Bronchial smooth muscle cell (primary cell): ENCODE measurements at places on chromosomes 16 and 17. TPM values are rescaled to one million over a fixed set of nuclear protein-coding genes. Genes with fewer than 3 reads are reported as not detected.

The OTOA gene
- total RNA-seq: under 0.01 and 0.09 TPM in 2 replicates

The FNDC8 gene
- total RNA-seq: not detected in 2 replicates

The KRTAP9-2 gene
- total RNA-seq: not detected in 2 replicates

The PRSS36 gene
- total RNA-seq: 0.17 and 0.47 TPM in 2 replicates

The MYH2 gene
- total RNA-seq: not detected in 2 replicates

The RRAD gene
- 9.8 and 11.7 TPM in 2 replicates for total RNA-seq

The GRAPL gene
- 0.16 TPM in 1 of 2 replicates, not detected in the other for total RNA-seq

The INCA1 gene
- 0.09 and 0.32 TPM in 2 replicates for total RNA-seq

The PYCARD gene
- total RNA-seq: 105 and 171 TPM in 2 replicates

The CETP gene
- total RNA-seq: not detected in 2 replicates

The PPY gene
- not detected in 2 replicates for total RNA-seq

The NACA2 gene
- not detected in 2 replicates for total RNA-seq
